ENCODE measurements at places on chromosomes 4 and X. TPM values are rescaled to one million over a fixed set of nuclear protein-coding genes. Genes with fewer than 3 reads are reported as not detected.
A peak's percentile ranks its signal among the peaks of the same experiment; 100 is the strongest.

- no peak for DNase-seq
- H3K4me1 ChIP-seq = peaks cover 20% of the 10 kb centered on the region
- no peaks in the 10 kb centered on the region for H3K36me3 ChIP-seq
- peak overlapping the region; percentile 88 for H3K27ac ChIP-seq
- H3K4me3 ChIP-seq = no peak overlapping the region
- H3K27me3 ChIP-seq = no peaks in the 10 kb centered on the region
Measured at GRCh38 chr4:159106636-159107035, 3.8 kb downstream of the RAPGEF2 start.

DNA sequence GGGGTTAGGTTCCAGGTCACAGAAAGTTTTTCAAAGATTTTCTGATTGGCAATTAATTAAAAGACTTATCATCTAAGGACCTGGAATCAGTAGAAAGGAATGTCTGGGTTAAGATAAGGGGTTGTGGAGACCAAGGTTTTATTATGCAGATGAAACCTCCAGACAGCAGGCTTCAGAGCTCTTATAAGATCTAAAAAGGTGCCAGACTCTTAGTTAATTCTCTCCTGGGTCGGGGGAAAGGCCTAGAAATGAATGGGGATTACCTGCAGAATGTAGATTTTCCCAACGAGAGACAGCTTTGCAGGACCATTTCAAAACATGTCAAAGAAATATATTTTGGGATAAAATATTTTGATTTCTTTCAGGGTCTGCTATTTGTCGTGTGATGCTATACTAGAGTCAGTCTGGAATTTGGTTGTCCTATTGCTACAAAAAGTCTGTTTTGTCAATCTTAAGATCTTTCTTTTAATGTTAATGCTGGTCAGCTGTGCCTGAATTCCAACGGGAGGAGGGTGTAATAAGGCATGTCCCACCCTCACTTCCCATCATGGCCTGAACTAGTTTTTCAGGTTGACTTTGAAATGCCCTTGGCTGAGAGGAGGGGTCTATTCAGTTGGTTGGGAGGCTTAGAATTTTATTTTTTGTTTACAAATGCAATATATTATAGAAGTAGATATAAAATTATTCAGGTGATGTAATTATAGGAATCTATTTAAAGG lies 15.8 kb downstream of the EGF start:
- H3K27ac ChIP-seq = no peak overlapping the region
- no peaks in the 10 kb centered on the region for H3K27me3 ChIP-seq
- DNase-seq = no peak
- no peaks in the 10 kb centered on the region for H3K4me1 ChIP-seq

GRCh38 chrX:150429594-150429993 lies 66.5 kb downstream of the MAMLD1 start:
- H3K4me3 ChIP-seq = no peak overlapping the region
- H3K4me1 ChIP-seq = no peaks in the 10 kb centered on the region
- no peak for DNase-seq
- no peak overlapping the region for H3K27ac ChIP-seq

GRCh38 chr4:180455226-180455625 lies 1788.0 kb upstream of the TENM3 start:
- H3K4me3 ChIP-seq = no peak overlapping the region
- no peak overlapping the region for H3K27ac ChIP-seq
- no peaks in the 10 kb centered on the region for H3K4me1 ChIP-seq
- no peaks in the 10 kb centered on the region for H3K27me3 ChIP-seq
- DNase-seq = no peak

GRCh38 chr4:83025563-83025962 lies 9.4 kb upstream of the COPS4 start:
- no peak for DNase-seq
- no peaks in the 10 kb centered on the region for H3K36me3 ChIP-seq
- H3K27ac ChIP-seq = no peak overlapping the region
- H3K27me3 ChIP-seq = no peaks in the 10 kb centered on the region
- H3K4me3 ChIP-seq = no peak overlapping the region

GRCh38 chr4:122167369-122167768 lies 15.2 kb downstream of the BLTP1 start:
- peaks cover 17% of the 10 kb centered on the region for H3K4me1 ChIP-seq
- no peaks in the 10 kb centered on the region for H3K27me3 ChIP-seq
- no peak for DNase-seq

DNA sequence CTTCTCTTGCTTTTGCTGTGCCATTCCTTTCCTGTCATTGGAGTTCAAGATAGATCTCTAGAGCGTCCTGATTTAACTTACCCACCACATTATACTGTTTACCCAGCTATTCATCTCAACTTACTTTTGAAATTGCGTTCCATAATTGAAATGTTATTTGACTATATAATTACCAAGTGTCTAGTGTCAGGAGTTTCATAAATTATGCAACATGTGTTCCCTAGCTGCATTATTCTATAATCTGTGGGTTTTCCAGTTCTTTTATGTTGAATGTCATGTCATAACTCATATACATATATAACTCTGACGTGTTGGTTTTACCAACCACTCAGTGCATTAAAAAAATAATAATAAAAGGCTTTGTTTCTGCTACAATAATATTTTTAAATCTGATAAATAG lies 285.9 kb upstream of the ARSJ start:
- H3K27me3 ChIP-seq = no peaks in the 10 kb centered on the region
- no peaks in the 10 kb centered on the region for H3K36me3 ChIP-seq
- H3K27ac ChIP-seq = no peak overlapping the region
- no peak overlapping the region for H3K4me3 ChIP-seq
- H3K4me1 ChIP-seq = no peaks in the 10 kb centered on the region
- no peak for DNase-seq

DNA sequence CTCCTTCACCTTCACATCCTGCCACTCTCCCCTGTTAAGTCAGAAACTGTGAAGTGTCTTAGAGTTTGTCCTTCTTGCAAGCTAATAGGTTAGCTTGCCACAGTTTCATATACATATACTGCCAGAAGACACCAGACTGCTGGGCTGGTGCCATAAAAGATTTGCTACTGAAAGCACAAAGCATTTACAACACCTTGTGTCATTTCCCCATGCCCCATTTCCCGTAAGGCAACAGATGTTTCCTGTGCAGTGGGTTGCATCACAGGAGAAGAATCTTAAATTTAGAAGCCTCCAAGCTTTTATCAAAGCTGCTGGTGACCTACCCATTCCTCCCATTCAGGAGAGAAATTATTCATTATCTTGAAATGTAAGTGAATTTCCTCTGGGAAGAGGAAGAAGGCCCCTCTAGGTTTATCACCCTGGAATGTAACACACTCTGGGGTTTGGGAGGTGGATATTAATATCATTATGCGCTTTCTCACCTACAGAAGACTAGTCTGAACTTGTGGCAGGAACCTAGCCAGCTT lies 34.5 kb upstream of the RAB33B start:
- peak; percentile 56 for DNase-seq
- no peak overlapping the region for H3K4me3 ChIP-seq
- peak overlapping the region; percentile 59 for H3K27ac ChIP-seq
- H3K27me3 ChIP-seq = no peaks in the 10 kb centered on the region
- no peaks in the 10 kb centered on the region for H3K36me3 ChIP-seq
- H3K4me1 ChIP-seq = peaks cover 6% of the 10 kb centered on the region

DNA sequence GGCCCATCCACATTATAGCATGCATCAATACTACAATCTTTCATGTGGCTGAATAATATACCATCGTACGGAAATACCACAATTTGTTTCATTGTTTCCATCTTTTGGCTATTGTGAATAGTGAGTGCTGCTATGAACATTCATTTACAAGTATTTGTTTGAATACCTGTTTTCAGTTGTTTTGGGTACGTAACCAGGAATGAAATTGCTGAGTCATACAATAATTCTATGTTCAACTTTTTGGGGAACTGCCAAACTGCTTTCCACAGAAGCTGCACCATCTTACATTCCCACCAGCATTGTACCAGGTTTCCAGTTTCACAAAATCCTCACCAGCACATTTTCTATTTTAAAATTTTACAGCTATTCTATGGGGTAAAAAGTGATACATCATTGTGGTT lies 28.5 kb upstream of the MANBA start:
- H3K4me3 ChIP-seq = no peak overlapping the region
- no peak for DNase-seq
- H3K27ac ChIP-seq = no peak overlapping the region
- no peaks in the 10 kb centered on the region for H3K27me3 ChIP-seq
- no peaks in the 10 kb centered on the region for H3K36me3 ChIP-seq

DNA sequence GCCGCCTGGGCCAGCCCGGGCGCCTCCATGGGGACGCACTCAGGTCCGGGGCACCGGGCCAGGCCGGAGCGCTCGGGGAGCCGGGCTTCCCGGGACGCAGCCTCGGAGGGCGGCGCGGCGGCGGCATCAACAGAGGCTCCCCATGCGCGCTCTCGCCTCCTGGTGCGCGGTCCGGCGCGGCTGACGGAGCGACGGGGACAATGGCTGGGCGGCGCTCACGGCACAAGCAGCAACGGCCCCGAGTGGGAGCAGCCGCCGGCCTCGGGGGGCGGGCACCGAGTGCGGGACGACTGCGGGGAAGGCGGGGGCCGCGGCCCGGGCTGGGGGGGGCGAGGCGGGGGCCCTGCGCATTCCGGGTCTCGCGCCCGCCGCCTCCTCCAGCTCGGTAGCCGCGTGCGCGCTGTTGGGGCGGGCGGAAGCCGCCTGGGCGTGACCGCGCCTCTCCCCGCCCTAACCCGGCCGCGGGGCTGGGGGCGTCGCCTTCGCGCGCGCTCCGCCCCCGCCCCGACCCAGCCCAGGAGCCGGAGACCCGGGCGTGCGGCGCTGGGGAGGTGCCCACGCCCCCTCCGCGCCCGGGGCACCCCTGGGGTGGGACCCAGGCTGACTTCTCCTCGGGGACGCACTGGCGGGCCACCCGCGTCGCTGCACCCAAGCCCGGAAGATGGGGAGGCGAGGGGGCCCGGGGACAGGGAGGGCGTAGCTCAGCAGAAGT lies at the start of gene PRKX:
Gene PRKX (minus strand): TSS at position 425 of the 712 bp plus-strand sequence. CDS start 396 bp downstream, at position 29.
- H3K4me3 ChIP-seq = peak within 1 kb of the TSS; percentile 89
- no peaks in the 10 kb centered on the region for H3K4me1 ChIP-seq
- H3K36me3 ChIP-seq = no peaks in the 10 kb centered on the region
- no peaks in the 10 kb centered on the region for H3K27me3 ChIP-seq
- DNase-seq = peak; percentile 67

GRCh38 chr4:25870081-25870480 lies 7.3 kb upstream of the SEL1L3 start:
- H3K4me1 ChIP-seq = no peaks in the 10 kb centered on the region
- H3K27ac ChIP-seq = no peak overlapping the region
- no peaks in the 10 kb centered on the region for H3K36me3 ChIP-seq
- H3K27me3 ChIP-seq = no peaks in the 10 kb centered on the region
- DNase-seq = no peak
- no peak overlapping the region for H3K4me3 ChIP-seq

DNA sequence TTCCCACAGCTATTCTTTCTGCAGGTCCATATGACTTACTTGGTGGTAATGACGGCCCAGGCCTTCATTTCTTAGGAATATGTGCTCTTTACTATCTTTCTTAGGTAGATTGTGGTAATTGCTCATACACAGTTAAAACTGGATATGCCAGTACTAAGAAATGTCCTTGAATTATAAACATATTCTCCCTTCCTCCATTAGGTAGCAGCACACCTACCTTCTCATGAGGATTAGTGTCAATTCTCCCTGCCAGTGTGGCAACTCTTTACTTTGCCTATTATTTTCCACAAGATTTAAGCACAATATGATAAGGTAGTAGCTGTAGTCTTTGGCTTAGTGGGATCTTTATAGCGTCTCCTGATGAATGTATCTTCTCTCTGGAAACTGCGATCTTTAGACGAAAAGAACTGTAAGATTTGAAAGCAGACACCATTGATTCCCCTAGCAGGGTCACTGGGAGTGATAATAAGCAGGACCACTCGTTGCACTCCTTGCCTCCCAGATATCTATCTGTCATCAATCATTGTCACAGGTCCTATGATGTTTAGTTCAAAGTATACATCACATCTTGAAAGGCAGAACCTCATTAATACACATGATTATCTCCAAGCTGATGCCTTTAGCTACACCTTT lies 1240.7 kb downstream of the C4orf33 start:
- H3K27me3 ChIP-seq = no peaks in the 10 kb centered on the region
- H3K4me3 ChIP-seq = no peak overlapping the region
- no peaks in the 10 kb centered on the region for H3K36me3 ChIP-seq
- H3K4me1 ChIP-seq = no peaks in the 10 kb centered on the region
- H3K27ac ChIP-seq = no peak overlapping the region

DNA sequence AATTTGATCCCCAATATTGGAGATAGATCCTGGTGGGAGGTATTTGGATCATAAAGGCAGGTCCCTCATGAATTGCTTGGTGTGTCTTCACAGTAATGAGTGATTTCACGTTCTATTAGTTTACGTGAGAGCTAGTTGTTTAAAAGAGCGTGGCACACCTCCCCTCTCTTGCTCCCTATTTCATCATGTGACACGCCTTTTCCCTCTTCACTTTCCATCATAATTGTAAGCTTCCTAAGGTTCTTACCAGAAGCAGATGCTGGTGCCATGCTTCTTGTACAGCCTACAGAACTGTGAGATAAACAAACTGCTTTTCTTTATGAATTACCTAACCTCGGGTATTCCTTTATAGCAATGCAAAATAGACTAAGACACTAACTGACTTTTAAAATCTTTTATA lies 34.0 kb upstream of the FMR1 start:
- H3K4me1 ChIP-seq = no peaks in the 10 kb centered on the region
- DNase-seq = no peak
- no peak overlapping the region for H3K4me3 ChIP-seq
- H3K36me3 ChIP-seq = no peaks in the 10 kb centered on the region
- H3K27ac ChIP-seq = no peak overlapping the region

DNA sequence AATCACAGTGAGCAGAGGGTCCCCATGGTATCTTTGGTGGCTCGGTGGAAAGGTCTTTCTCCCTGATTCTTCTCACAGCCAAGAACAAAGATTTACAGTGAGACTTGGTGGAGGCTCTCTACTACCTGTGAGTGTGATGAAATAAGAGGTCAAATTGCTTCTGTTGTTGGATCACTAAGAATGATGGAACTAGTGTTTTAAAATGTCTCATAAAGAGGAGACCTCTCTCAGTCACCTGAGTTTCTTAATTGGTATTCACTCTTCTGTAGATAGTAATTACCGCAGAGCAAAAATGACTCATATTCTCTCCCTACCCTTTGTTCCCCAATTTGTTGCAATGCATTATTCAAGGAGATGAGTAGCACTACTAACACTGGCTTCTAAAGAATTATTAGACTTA lies 100.9 kb upstream of the TBC1D9 start:
- no peak overlapping the region for H3K27ac ChIP-seq
- H3K4me1 ChIP-seq = peaks cover 26% of the 10 kb centered on the region
- no peak overlapping the region for H3K4me3 ChIP-seq
- H3K36me3 ChIP-seq = no peaks in the 10 kb centered on the region

DNA sequence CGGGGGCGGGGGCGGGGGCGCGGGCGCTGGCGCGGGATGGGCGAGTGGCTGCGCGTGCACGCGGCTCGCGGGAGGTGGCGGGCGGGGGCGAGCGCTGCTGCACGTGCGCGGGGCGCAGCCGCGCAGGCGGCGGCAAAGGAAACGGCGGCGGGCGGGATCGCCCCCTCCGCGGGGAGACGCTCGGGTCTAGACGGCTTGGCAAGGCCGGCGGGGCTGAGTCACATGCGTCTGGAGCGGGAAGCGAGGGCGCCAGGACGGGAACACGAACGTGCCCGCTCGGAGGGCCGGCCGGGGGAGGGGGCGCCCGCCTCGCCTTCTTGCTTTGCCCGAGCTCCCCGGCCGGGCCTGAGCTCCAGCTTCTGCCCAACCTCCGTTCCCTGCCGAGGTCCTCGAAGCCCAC lies 4.3 kb upstream of the HAUS7 start:
- no peak overlapping the region for H3K4me3 ChIP-seq
- peaks cover 2% of the 10 kb centered on the region for H3K4me1 ChIP-seq
- no peaks in the 10 kb centered on the region for H3K36me3 ChIP-seq
- H3K27ac ChIP-seq = no peak overlapping the region

GPRASP1 gene
- 2.2 TPM for total RNA-seq

SMIM14 gene
- 11.0 TPM for total RNA-seq

FAM149A gene
- total RNA-seq = 13.0 TPM

SPACA5 gene
- not detected for total RNA-seq

PDLIM3 gene
- 181 TPM for total RNA-seq

DDX53 gene
- not detected for total RNA-seq

NCAPG gene
- 0.77 TPM for total RNA-seq

Measured in heart left ventricle (tissue), 16 donors.